ENCODE measurements at places on chromosomes 3 and 15.

GRCh38 chr15:71559616-71560015 is 250.7 kb upstream of the NR2E3 start:
- no peak for DNase-seq

DNA sequence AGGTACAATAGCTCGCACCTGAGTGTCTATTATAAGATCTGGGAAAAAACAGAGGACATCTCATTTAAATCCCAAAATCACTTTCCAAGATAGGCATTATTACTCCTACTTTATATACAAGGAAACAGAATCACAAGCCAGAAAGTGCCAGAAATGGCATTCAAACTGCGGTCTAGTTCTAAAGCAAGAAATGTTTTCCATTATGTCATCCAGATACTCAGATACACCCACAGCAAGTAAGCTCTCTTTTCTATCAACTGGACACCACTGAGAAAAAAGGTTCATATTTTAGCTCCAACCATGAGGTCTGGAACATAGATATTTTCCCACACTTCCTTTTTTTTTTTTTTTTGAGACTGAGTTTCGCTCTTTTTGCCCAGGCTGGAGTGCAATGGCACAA is 8.1 kb downstream of the SLC33A1 start:
- no peak for DNase-seq

DNA sequence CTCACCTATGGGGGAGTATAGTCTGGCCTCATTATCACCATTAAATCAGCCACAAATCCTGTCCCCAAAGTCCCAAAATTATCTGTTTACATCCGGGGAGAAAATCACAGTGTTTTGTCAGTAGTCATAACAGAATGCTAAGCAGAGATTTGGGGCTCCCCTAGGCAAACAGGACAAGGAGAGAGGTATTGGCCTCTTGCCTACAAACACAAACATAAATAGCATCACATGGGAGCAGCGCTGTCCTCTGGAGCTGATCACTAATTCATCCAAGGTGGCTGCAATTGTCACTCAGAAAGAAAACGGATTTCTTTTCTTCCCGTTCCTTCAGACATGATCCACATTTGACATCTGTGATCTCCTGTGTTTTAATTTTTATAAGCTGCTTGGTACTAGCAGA is 1028.1 kb downstream of the NTRK3 start:
- DNase-seq = no peak

- DNase-seq = no peak
These were observed 41.1 kb downstream of the TNFAIP8L3 start for GRCh38 chr15:51053571-51053970.

DNA sequence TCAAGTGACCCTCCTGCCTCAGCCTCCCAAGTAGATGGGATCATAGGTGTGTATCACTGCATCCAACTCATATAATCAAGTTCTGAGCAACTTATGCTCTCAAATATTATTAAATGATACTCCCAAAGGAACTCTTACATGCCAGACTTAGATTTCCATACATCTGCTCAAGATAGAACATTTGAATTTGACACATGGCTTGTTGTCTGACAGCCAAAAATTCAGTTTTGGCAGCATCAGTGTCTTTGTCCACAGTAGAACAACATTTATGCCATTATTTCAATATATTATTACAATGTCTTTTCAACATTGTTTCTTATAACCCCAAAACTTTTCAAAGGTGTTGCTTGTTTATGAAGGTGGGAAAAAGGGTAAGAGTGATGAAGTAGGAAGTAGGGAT is 116.2 kb downstream of the SUCNR1 start:
- DNase-seq = no peak

GRCh38 chr3:168040607-168041208 is 55.0 kb downstream of the GOLIM4 start:
- peak; percentile 60 for DNase-seq

DNA sequence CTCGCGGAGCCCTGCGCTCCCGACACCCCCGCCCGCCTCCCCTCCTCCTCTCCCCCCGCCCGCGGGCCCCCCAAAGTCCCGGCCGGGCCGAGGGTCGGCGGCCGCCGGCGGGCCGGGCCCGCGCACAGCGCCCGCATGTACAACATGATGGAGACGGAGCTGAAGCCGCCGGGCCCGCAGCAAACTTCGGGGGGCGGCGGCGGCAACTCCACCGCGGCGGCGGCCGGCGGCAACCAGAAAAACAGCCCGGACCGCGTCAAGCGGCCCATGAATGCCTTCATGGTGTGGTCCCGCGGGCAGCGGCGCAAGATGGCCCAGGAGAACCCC is 464 bp downstream of the SOX2 start:
- DNase-seq = no peak

- no peak for DNase-seq
These were observed 14.8 kb upstream of the TOPBP1 start for GRCh38 chr3:133676336-133677118.

DNA sequence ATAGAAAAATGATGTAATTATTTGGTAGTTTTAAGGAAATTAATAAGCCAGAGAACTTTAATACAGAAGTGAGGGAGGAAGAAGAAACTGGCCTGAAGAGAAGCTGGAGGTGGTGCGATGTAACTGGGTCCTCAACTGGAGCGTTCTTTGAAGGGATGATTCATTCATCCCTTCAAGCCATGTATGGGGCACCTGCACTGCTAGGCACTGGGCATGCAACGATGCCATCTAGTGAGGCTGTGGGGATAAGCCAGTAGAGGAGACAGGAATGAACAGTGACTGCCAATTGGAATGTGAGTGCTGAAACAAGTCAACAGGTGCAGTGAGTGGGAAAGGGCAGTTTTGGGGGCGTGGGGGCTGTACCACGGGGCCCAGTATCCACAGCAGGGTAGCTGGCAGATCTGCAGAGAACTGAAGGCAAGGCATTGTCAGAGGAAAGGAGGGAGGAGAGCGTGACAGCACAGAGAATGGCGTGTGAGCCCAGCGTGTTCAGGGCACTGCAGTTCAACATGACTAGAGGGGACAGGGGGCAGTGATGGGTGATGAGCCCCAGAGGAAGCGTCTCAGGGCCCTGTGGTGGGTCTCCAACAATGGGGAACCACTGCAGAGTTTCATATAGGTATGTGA is 3.8 kb upstream of the KIF23 start:
- DNase-seq = peak; percentile 29

DNA sequence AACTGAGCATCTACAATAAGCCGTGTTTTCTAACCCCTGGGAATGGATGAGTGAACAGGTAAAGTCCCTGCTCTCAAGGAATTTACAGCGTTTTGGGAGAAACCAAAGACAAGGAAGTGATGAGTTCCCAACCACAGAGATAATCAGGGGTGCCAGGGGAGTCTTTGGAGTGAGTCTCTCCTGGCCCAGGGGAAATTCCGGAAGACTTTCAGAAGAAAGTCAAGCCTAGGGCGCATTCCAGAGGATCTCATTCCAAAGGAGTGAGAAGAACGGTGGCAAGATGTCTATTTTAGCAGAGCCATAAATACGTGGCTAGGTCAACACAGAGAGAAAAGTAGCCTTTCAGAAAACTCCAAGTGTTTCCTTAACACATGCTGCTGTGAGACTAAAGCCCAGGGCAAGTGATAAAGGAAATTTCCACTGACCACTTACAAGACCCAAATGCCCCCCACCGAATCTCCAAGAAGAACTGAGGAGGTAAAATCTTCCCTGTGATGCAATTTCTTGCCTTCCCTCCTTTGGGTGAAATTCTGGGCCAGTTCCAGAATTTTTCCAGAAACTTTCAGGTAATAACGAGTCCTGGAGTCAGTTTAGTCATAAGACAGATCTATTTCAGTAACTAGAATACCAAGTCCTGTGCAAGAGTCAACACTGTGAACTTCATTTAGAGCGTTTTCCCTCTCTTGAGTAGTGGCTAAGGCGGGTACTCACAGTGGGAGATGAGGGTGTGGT is 437.4 kb downstream of the NR2F2 start:
- no peak for DNase-seq

GRCh38 chr3:100500320-100500880 is 8.0 kb downstream of the TMEM45A start:
- DNase-seq = no peak

- no peak for DNase-seq
These were observed 92.6 kb downstream of the CHDH start for GRCh38 chr3:53753518-53754183.

DNA sequence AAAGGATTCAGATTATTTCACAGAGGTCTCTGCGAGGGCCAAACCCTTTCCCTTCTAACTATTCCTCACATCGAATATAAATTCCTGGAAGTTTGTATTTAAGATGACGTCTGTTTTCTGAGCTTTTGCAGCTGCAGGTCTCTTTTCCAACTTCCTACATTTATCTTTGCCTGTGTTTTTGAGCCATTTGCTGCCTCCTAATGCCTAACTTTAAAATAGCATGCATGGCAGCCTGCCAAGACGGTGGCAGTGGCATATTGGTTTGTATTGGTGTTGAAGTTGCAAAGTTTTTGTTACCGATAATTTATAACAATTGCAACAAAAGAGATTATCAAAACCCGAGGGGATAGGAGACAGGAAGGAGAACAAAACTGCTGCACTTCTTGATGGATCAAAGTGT is 187.1 kb upstream of the DNAJC19 start:
- DNase-seq = peak; percentile 51

- no peak for DNase-seq
These were observed 7.9 kb downstream of the VIPR1 start for GRCh38 chr3:42510325-42510724.

DNA sequence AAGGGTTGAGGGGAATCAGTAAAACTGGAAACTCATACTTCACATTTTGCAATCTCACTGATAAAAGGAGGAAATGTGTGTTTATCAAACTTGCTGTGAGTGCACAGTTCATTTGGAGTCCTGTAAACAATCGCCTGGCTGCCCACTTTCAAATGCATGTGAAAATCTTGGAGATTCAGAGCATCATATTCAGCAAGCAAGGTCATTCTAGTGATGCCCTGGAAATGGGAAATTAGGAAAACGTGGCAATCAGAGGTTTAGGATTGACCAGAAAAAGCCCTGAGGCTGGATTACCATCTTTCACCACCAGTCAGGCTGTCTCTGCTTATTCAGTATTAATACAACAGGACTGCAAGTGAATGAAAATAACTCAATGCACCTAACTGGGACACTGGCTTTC is 23.9 kb downstream of the DPH6 start:
- no peak for DNase-seq

DNA sequence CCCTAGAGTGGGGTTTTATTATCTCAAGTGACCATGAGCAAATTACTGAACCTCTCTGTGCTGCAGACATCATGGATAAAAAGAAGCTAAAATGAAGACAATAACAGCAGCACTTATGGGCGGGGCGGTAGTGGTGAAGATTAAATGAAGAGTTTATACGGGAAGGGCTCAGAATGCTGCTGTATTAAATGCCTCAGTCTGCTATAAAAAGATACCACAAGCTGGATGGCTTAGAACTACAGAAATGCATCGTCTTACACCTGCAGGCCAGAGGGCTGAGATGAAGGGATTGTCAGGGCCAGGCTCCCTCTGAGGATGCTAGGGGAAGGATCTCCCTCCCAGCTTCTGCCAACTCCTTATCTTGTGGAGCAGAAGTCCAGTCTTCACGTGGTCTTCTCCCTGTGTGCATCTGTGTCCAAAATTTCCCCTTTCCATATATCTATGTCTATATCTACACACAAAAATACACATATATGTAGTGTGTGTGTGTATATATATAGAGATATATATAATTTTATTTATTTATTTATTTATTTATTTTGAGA is 2.9 kb downstream of the ALG1L2 start:
- DNase-seq = no peak

DNA sequence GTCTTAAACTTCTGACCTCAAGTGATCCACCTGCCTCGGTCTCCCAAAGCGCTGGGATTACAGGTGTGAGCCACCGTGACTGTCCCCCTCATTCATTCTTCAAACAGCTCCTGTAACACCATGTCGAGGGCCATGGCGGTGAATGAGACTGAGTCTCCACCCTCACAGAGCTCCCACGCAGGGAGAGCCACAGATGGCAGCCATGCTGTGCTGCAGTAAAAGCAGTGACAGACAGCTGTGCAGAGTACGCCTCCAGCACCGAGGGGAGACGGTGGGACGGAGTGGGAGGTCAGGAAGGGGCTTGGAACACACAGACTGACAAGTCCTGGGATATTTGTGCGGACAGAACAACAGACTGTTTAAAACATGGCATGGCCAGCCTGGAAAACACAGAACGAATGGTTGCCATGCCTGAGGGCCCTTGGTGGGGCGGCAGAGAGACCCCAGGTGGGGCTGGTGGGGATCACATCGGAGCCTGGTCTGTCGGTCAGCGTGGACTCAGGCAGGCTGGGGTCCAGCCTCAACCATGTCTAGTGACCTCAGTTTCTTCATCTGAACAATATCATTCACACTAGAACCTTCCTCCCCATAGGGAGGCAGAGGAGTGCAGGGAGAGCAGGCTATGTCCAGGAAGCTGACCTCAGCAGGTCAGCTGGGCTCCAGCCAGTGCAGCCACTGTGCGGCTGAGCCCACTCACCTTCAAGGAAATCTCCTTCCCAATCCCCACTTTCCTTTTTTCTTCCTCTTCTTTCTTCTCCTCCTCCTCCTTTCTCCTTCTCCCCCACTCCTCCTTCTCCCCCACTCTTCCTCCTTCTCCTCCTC is 20.6 kb upstream of the LCTL start:
- no peak for DNase-seq

GRCh38 chr3:104673981-104674380 is 692.7 kb upstream of the ALCAM start:
- no peak for DNase-seq

- DNase-seq = no peak
These were observed 63.8 kb upstream of the TBC1D5 start for GRCh38 chr3:17806201-17806600.

GRCh38 chr3:57890874-57891273 is 117.3 kb upstream of the FLNB start:
- DNase-seq = no peak

- no peak for DNase-seq
These were observed 788.8 kb downstream of the ROBO1 start for GRCh38 chr3:78979028-78979427.

DNA sequence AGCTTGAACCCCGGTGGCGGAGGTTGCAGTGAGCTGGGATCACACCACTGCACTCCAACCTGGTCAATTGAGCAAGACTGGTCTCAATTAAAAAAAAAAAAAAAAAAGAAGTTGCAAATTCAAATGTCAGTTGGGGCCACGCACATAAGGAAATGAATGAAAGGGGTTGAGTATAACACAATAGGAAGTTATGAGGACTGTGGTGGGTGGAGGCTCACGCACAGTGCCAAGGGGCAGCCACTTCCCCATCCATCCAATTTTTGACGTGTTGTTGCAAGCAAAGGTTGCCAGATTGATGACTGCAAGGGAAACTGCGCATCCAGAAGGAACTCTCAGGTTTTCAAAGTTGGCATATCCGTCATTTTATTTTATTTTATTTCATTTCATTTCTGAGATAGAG is 532.2 kb downstream of the NTRK3 start:
- no peak for DNase-seq

- no peak for DNase-seq
These were observed 108.4 kb upstream of the RASGRP1 start for GRCh38 chr15:38672814-38673670.

GRCh38 chr15:44045661-44046060 is 149.4 kb downstream of the FRMD5 start:
- DNase-seq = no peak

DNA sequence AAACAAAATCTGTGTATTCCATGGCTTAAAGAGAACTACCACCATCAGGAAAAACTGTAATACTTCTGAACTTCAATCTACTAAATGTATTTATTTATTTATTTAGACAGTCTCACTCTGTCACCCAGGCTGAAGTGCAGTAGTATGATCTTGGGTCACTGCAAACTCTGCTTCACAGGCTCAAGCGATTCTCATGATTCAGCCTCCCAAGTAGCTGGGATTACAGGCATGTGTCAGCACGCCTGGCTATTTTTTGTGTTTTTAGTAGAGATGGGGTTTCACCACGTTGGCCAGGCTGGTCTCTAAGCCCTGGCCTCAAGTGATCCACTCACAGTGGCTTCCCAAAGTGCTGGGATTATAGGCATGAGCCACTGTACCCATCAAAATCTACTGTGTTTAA is 202.3 kb upstream of the POU1F1 start:
- DNase-seq = no peak
